Ovary (tissue), 10 donors: ENCODE measurements at places on chromosomes 1 and 21.

- H3K36me3 ChIP-seq: no peaks in the 10 kb centered on the region
- H3K4me1 ChIP-seq: no peaks in the 10 kb centered on the region
- H3K27ac ChIP-seq: no peak overlapping the region
Observed at GRCh38 chr1:240274569-240274968, 182.9 kb downstream of the FMN2 start.

- H3K27me3 ChIP-seq: no peaks in the 10 kb centered on the region
- DNase-seq: no peak
- no peaks in the 10 kb centered on the region for H3K36me3 ChIP-seq
- H3K4me3 ChIP-seq: no peak overlapping the region
- H3K27ac ChIP-seq: no peak overlapping the region
Observed at GRCh38 chr1:33319186-33319948, 1.5 kb downstream of the A3GALT2 start.

GRCh38 chr1:230270185-230270558 lies 156.0 kb downstream of the PGBD5 start:
- no peak for DNase-seq
- no peaks in the 10 kb centered on the region for H3K36me3 ChIP-seq
- no peak overlapping the region for H3K27ac ChIP-seq
- no peak overlapping the region for H3K4me3 ChIP-seq

DNA sequence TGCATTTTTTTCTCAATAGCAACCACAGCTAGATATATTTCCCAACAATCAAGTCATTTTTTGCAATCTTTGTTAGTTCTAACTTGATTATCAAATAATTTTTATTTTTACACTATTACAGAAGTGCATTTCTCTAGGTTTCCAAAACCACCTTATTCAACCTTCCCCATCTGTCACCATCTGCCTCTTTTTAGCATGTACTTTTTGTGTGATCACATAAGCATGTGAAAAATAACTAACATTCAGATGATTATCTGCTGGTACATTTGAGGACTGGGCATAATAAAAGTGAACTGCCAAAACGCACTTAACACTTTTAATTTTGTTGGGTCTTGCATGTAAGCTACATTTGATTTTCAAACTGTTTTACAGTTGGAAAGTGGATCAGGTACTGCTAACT lies 291.5 kb downstream of the AKT3 start:
- no peaks in the 10 kb centered on the region for H3K27me3 ChIP-seq
- H3K4me1 ChIP-seq: no peaks in the 10 kb centered on the region
- no peak overlapping the region for H3K27ac ChIP-seq

DNA sequence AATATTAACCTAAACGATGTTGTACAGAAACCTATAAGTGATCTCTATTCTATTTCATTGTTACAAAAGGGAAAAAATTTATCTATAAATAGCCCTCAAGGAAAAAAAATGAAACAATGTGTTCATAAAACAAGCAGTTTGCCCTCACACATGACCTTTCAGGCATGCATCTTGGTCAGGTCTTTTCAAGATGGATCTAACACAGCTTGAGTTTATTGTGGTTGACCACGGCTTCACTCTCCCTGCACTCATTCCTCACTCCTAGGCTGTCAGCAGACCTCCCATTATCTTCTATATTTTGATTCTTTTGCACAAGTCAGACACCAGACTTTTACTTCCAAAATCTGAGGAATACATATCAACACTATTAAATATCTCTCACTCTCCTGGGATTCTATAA lies 544.3 kb downstream of the KCNT2 start:
- H3K36me3 ChIP-seq: no peaks in the 10 kb centered on the region
- H3K27me3 ChIP-seq: no peaks in the 10 kb centered on the region
- no peaks in the 10 kb centered on the region for H3K4me1 ChIP-seq
- DNase-seq: no peak
- H3K4me3 ChIP-seq: no peak overlapping the region

DNA sequence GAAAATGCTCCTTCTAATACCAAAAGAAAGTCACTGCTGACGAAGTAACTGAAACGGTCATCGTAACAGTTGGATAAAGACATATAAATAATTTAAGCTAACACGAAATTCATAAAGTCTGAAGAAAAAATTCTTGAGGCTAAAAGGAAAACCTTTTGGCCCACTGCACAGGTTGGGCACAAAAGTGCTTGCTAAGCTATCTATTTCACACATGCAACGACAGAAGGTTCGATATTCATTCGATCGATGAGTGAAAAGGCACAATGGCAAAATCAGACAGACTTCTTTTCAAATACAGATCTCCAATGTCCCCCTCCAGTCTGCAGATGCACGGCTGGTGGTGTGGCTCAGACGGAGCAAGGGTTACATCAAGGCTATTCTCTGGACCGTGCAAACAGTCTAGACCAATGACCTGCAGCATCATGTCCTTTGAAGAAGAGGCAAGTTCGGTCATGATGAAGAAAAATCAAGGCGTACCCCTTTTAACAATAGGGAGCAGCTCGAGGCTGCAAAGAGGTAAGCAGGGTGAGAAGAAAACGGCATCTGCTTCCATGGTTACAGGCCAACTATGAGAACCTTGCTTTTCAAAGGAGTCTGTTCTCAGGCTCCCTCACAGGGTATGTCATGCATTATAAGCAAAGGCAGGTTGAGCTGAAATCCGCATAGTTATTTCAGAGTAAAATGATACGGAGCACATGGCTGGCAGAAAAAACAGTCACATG lies 579.6 kb downstream of the USP25 start:
- H3K27ac ChIP-seq: peak overlapping the region; percentile 4
- H3K4me3 ChIP-seq: peak overlapping the region; percentile 8
- H3K4me1 ChIP-seq: peaks cover 2% of the 10 kb centered on the region
- H3K27me3 ChIP-seq: no peaks in the 10 kb centered on the region
- H3K36me3 ChIP-seq: no peaks in the 10 kb centered on the region

DNA sequence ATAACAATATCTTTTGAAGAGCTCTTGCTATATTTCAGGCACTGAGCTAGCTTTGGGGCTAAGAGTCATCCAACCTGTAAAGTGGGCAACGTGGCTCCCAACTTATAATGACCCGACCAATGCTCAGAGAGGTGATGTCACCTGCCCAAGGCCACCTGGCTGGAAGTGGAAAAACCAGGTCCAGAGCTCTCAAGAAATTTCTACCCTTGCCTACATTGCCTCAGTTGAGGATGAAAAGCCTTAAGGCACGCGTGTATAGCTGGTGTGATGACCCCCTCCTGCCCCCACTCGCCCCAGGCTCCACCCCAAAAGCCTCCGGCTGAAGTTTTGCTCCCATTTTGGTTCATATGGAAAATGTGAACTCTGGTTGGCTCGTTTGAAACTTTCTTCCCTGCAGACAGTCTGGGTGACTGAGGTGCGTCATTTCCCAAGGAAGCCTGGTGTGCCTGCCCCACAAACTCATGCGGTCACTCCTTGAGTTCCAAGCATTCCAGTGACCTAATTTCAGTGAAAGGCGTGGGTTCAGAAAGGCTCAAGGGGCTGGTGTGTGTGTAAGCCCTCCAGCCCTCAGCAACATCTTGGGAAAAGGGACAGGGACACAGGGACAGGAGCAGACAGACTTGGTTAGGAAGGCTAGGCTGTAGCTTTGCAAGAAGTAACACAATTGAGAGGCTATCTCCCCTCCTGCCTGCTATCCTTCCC lies 20.5 kb downstream of the HTR1D start:
- H3K4me3 ChIP-seq: no peak overlapping the region
- no peaks in the 10 kb centered on the region for H3K4me1 ChIP-seq
- H3K27ac ChIP-seq: no peak overlapping the region
- H3K36me3 ChIP-seq: no peaks in the 10 kb centered on the region
- DNase-seq: no peak

DNA sequence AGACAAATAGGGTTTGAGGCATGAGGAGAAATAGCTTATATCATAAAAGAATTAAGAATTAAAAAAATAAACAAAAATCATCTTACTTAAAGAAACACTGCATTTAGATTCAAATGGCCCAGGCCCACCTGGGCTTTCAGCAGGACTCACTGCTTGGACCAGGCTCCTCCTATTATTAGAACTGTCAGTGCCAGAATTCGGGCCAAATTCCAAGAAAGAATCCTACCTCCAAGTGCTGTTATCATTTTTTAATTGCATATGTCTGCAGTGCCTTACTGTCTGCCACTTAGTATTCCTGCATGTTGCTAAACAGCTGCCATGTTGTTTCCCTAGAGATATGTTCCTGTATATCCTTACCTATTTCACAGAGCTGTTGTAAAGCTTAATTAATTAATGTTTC lies 112.0 kb downstream of the BARHL2 start:
- no peak for DNase-seq
- no peaks in the 10 kb centered on the region for H3K27me3 ChIP-seq
- H3K27ac ChIP-seq: no peak overlapping the region
- H3K4me1 ChIP-seq: no peaks in the 10 kb centered on the region
- no peaks in the 10 kb centered on the region for H3K36me3 ChIP-seq

DNA sequence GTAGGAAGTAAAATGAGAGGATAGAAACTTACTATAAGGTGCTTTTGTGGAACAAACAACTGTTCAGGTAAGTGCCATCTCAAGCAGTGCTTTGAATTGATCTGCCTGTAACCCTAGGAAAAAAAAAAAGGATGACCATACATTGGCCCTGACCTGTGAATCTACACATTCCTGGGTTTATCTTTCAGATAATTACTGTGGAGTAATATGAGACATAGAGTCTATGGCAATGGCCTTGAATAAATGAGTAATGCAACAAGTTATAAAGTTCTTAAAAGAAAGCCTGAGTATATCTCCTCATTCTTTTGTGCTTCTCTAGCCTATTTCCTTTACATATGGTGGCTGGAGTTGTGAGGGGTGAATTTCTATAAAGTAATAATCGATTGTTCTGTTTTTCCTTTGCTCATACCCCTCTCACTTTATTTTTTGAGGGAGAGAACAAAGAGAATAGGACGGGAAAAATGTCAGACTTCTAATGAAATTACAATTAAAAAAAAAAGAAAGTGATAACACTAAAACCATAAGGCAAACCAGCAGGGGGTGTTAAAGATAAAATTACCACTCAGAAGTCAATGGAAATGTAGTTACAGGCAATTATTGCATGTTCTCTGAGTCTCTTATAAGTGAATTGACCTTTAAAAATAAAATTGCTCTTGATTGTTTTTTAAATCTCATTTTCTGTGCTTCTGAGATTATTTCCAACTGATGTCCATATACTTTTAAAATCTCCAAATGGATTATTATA lies 12.4 kb upstream of the ATP1A1 start:
- H3K4me1 ChIP-seq: peaks cover 1% of the 10 kb centered on the region
- no peak overlapping the region for H3K4me3 ChIP-seq
- no peaks in the 10 kb centered on the region for H3K27me3 ChIP-seq
- H3K27ac ChIP-seq: no peak overlapping the region
- H3K36me3 ChIP-seq: no peaks in the 10 kb centered on the region

DNA sequence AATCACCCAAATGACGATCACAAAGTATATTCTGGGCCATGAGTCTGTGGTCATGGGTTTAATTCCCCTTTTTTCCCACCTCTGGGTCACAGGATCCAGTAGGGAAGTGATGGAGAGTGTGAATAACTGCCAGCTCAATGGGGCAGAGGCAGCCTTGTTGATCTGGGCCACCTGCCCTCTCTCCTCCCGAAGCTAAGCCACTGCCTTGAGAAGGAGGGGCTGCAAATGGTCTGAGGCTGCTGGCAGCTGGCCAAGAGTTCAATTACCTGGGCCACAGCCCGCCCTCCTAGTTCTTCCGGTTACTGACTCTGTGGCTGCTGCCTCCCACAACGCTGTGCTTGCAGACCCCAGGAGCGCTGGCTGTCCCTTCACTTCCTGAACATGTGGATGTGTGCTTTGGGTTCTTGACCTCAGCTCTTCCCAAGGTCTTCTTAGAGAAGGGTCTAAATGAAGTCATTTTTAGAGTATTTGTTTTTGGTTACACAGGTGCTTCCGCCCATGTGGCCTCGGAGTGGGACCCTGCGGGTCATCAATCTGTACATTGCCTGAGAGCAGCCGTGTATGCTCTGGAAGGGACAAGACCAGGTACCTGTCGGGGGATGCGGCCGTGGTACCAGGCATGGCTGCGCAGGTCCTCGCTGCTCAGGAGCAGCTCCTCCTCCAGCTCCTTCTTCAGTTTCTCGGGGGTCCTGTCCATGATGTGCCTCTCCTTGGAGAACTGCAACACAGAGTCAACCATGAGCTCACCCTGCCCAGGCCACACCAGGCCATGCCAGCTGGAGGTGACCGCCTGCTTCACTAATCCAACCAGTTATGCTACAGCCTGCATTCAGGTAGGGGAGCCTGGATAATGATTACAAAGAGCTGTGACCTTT lies 89.7 kb downstream of the BCAR3 start:
- H3K4me1 ChIP-seq: no peaks in the 10 kb centered on the region
- H3K4me3 ChIP-seq: no peak overlapping the region
- DNase-seq: no peak
- no peaks in the 10 kb centered on the region for H3K36me3 ChIP-seq

GRCh38 chr1:150487763-150488115 lies 520 bp downstream of the TARS2 start:
- no peaks in the 10 kb centered on the region for H3K27me3 ChIP-seq
- no peak for DNase-seq
- no peak overlapping the region for H3K27ac ChIP-seq
- peak overlapping the region; percentile 61 for H3K4me3 ChIP-seq

GRCh38 chr1:1677718-1678580 lies 14.6 kb downstream of the SLC35E2B start:
- H3K4me3 ChIP-seq: no peak overlapping the region
- no peaks in the 10 kb centered on the region for H3K27me3 ChIP-seq
- no peak overlapping the region for H3K27ac ChIP-seq
- peaks cover 6% of the 10 kb centered on the region for H3K4me1 ChIP-seq
- no peak for DNase-seq

GRCh38 chr1:216210081-216210480 lies 213.2 kb downstream of the USH2A start:
- H3K36me3 ChIP-seq: no peaks in the 10 kb centered on the region
- H3K27ac ChIP-seq: no peak overlapping the region
- DNase-seq: no peak
- H3K27me3 ChIP-seq: no peaks in the 10 kb centered on the region

DNA sequence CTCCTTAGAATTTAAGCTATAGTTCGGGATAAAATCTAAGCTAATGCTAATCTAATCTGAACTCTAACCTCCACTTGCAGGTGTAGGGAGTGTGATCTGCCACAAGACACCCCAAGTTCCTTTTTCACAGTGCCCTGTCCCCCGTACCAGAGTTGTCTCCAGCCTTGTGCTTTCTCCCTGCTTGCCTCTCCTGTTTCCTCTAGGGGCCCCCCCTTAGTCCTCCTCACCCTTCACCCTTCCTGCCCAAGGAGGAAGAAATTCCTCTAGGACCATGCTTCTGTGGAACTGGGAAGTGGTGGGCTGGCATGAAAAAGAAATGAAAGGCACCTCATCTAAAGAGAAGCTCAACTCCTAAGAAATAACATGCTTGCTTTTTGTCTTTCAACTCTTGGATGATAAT lies 50.2 kb upstream of the BCL9 start:
- H3K27me3 ChIP-seq: no peaks in the 10 kb centered on the region
- no peaks in the 10 kb centered on the region for H3K36me3 ChIP-seq
- DNase-seq: no peak
- no peak overlapping the region for H3K27ac ChIP-seq

GRCh38 chr21:18913914-18914313 lies 510.3 kb upstream of the TMPRSS15 start:
- DNase-seq: no peak
- H3K4me3 ChIP-seq: no peak overlapping the region
- no peaks in the 10 kb centered on the region for H3K27me3 ChIP-seq
- H3K4me1 ChIP-seq: no peaks in the 10 kb centered on the region

- no peak overlapping the region for H3K4me3 ChIP-seq
- H3K36me3 ChIP-seq: no peaks in the 10 kb centered on the region
Observed at GRCh38 chr1:90781534-90781933, 64.4 kb upstream of the BARHL2 start.

- H3K36me3 ChIP-seq: no peaks in the 10 kb centered on the region
- no peak overlapping the region for H3K27ac ChIP-seq
- no peak for DNase-seq
- no peaks in the 10 kb centered on the region for H3K27me3 ChIP-seq
- H3K4me3 ChIP-seq: no peak overlapping the region
- no peaks in the 10 kb centered on the region for H3K4me1 ChIP-seq
Observed at GRCh38 chr21:15022608-15023261, 42.1 kb downstream of the NRIP1 start.
